Neural progenitor cell (in vitro differentiated cells): ENCODE measurements at places on chromosomes 7 and 10. TPM values are rescaled to one million over a fixed set of nuclear protein-coding genes. Genes with fewer than 3 reads are reported as not detected.

GRCh38 chr7:117560030-117560429 is 80.2 kb downstream of the CFTR start:
- no peaks in the 10 kb centered on the region for H3K36me3 ChIP-seq
- DNase-seq: no peak
- no peak overlapping the region for H3K4me3 ChIP-seq
- H3K4me1 ChIP-seq: no peaks in the 10 kb centered on the region
- no peak overlapping the region for H3K27ac ChIP-seq
- H3K27me3 ChIP-seq: no peaks in the 10 kb centered on the region

DNA sequence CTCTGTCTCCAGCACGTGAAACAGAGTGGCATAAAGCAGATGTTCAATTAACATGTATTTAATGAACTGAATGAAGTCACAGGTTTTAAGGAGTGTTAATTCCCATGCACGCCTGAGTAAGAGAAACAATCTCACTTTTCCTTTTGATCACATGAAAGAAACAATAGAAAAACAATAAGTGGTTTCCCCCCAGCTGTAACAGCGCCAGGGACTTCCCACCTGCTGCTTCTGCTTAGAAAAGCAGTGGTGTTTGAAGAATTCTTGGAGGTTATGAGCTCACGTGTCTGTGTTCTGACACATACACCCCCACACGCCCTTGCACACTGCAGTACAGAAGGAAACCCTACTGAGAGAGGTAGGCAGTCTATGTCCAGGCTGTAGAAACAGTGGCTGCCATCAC is 51.3 kb upstream of the FRMD4A start:
- H3K36me3 ChIP-seq: no peaks in the 10 kb centered on the region
- no peak for DNase-seq
- no peaks in the 10 kb centered on the region for H3K27me3 ChIP-seq
- H3K27ac ChIP-seq: no peak overlapping the region
- no peak overlapping the region for H3K4me3 ChIP-seq

- no peak overlapping the region for H3K27ac ChIP-seq
- H3K36me3 ChIP-seq: no peaks in the 10 kb centered on the region
- peaks cover 4% of the 10 kb centered on the region for H3K4me1 ChIP-seq
Measured at GRCh38 chr10:80596391-80597257, 58.9 kb downstream of the SH2D4B start.

GRCh38 chr10:117352724-117353123 is 22.5 kb downstream of the PDZD8 start:
- H3K4me1 ChIP-seq: peaks cover 16% of the 10 kb centered on the region
- no peak overlapping the region for H3K27ac ChIP-seq
- DNase-seq: no peak
- H3K4me3 ChIP-seq: no peak overlapping the region

NKX6-2 gene
- not detected in 2 replicates for total RNA-seq
